Activated T-cell treated with anti-CD3 and anti-CD28 coated beads for 48 hours (primary cell): ENCODE measurements at places on chromosomes 3 and 15.

- DNase-seq: no peak
Measured at GRCh38 chr3:107600780-107601179, 78.0 kb downstream of the BBX start.

- no peak for DNase-seq
Measured at GRCh38 chr3:193207290-193208273, 33.4 kb upstream of the PLAAT1 start.

DNA sequence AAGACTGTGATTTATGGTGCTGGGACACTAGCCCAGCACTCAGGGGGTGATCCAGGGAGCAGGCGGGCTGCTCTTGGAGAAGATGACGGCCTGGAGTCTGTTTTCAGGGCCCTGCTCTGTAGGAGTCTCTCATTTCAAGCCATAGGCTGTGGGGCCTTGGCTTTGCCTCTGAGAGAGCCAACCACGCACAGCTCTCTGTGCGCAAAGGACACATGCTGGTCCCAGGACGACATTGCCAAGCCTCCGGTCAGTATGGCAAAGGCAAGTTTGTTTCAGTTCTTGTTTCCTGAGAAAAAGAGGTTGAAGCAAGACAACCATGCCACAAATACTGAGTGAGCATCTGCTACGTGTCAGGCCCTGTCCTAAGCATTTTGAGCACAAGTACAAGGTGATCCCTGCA, 197.1 kb downstream of the EPHB1 start:
- DNase-seq: no peak

GRCh38 chr3:31890007-31890406, 91.1 kb downstream of the OSBPL10 start:
- no peak for DNase-seq

DNA sequence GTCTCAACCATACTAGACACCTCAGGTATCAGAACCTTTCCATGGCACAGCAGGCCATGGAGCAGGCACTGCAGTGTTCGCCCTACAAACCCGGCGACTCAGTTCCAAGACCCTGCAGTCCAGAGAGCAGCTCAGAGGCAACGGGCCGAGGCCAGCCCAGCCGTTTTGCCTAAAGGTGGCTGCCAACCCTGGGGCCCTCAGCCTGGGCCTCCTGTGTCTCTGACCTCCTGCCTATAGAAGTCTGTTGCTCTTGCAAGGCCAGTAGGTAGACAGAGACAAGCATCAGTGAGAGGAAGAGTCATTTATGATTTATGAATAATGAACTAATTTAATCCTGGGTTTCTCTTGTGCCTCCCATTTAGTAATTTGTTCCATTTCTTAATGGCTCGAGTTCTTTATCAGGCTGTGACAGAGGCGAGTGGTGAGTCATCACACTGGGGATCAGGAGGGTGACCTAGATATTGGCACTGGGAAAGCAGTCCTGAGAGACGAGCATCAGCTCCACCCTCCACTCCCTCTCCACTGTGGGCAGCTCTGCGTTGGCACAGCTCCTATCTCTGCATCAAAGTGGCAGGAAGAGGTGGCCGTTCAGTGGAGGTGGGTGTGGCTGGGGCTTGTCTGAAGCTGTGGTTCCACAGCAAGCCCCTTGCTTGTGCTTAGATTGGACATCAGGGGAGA, 79.8 kb downstream of the ABHD5 start:
- no peak for DNase-seq

- no peak for DNase-seq
Measured at GRCh38 chr15:70742928-70743327, 20.4 kb downstream of the UACA start.

DNA sequence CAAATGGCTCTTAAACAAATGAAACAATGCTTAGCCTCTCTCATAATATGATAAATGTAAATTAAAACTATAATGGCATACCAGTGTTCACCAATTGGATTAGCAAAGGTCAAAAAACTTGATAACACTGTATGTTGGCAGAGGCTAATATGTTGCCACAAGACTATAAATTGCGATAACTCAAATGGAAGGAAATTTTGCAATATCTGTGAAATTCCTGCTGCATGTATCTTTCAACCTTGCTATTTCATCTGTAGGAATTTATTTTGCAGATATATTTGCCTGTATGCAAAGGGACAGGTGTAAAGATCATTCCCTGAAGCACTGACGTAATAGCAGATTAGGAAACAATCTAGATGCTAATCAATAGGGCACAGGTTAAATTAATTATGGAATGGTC, 191.4 kb upstream of the EIF1B start:
- no peak for DNase-seq

- no peak for DNase-seq
Measured at GRCh38 chr3:45558431-45558830, 36.1 kb upstream of the LIMD1 start.

DNA sequence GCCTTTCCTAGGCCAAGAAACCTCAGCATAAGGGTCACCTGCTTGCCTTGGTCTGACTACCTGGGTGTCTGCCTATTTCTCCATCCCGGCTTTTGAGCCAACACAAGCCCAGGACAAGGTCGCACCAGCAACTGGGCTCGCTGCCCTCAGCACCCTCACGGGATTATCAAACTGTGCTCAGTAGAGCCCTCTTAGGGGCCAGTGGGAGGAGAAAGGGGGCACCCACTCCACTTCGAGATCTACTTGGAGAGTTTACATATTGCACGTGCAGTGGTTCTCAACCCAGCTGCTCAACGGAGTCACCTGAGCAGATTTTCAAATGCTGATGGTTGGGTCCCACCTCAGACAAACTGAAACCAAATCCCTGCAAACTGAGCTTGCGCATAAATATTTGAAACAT, 31.1 kb downstream of the TSPAN3 start:
- DNase-seq: no peak

GRCh38 chr3:194508491-194509453, 22.0 kb upstream of the ATP13A3 start:
- DNase-seq: no peak

DNA sequence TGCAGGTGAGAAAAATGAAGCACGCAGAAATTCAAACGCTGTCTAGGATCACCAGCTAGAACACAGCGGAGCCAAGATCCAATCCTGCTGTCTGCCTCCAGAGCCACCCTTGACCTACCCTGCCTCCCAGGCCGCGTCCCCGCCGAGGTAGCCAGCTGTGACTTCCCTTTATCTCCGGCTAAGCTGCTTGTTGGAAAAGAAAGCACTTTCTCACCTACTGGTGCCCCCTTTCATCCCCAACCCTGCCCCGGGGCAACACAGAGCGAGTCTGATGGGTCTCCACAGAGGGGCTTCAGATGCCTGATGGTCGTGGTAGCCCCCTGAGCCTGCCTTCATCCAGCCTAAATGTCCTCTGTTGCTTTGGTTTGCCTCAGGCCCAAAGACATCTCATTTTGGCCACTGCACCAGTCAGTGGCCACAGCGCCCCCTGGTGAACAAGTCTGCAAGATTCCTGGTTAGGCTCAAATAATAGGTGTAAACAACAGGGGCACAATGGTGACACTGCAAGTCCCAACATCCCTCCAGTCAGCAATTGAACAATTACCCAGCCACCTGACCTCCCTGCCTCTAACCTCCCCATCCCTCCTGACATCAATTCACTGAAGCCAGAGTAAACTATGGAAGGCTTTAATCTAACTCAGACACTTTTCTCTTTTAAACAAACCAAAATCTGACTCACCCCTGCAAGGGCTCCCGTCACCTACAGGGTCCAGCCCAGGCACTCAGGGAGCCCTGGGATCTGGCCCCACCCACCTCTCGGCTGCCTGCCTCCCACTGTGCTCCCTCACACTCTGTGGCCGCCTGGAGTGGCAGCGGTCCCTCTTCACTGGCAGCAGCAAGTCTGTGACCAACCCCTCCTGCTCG, 27.3 kb upstream of the BCL2L10 start:
- DNase-seq: peak; percentile 63

DNA sequence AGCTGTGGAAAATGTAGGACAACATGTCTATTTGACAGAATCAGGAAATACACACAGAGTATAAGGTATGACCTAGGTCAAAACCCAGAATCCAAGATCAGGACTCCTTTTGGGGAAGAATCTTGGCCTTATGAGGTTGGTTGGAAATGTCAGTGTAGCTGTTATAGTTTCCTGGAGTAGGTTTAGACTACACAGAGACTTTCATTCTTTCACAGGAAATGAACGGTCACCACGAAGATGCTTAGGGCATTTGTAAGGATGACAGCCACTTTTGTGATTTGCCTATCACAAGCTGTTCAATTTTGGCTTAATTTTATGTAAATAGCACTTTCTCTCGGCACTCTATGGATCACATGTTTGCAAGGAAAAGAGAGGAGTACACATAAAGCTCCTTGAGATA, 18.6 kb upstream of the ZBTB20 start:
- DNase-seq: no peak

GRCh38 chr3:184350618-184351017, 10.8 kb downstream of the CLCN2 start:
- DNase-seq: no peak

DNA sequence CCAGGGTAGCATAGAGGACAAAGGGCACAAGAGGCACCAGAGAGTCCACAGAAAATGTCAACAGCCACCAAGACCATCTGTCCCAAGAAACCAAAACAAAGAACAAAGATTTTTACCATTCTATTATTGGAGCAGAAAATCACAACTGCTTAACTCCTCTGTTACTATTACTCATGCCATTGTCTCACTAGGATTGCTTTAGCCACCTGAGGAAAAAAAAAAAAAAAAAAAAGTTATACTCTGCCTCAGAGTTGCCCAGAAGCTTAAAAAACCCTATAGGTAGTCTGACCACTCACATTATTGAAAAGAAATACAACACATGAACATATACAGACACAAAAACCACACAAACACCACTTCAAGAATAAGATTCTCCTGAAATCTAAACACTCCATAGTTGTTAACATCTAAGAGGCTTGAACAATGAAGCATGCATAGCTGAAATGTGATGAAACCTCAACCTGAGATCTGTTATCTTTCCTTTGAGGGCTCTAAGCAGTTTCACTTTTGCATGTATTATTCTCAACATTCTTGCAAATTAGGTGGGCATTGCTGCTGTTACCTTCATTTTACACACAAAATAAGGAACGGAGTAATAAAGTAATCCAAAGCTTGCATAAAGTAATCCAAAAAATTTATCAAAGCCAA, 85.4 kb downstream of the IGSF11 start:
- DNase-seq: no peak

DNA sequence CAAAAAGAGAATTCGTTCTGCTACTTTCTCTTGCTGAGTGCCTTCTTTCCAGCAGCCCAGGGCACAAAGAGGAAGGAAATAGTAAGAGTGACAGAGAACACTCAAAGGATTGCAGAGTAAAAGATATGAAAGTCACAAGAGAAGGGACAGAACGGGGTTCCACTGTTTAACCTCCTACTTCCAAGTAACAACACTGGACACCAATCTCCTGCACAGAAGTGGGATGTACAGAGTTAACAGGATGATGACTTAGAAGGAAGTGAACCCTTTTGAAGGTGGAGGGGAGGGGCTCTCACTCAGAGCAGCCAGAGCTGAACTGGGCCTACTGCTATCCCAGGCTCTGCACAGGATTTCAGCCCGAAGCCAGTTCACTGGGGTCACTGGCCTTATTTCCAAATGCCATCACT, 130.1 kb upstream of the PRICKLE2 start:
- no peak for DNase-seq

- no peak for DNase-seq
Measured at GRCh38 chr3:27889745-27890144, 167.6 kb upstream of the EOMES start.

GRCh38 chr3:116821371-116821770, 111.8 kb downstream of the TUSC7 start:
- no peak for DNase-seq

- no peak for DNase-seq
Measured at GRCh38 chr15:80456517-80457492, 52.6 kb downstream of the ARNT2 start.

DNA sequence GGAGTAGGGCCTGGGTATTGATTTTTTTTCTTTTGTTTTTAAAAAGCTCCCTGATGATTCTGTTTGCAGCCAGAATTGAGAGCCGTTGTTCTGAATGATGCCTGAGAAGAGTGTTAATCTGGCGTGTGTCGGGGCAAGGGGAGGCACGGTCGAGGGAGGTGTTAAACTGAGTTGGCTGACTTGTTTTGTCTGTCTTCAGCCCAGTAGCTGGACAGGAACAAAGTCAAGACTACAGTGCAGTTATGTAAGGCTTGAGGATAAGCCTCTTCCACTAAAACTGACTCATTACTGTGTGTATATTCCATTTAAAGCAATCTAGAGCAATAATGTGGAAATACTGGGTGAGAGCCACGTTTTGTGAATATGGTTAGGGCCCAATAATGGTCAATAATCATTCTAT, 119.0 kb upstream of the DLG1 start:
- no peak for DNase-seq

- DNase-seq: no peak
Measured at GRCh38 chr3:194964809-194965208, 279.1 kb downstream of the FAM43A start.

GRCh38 chr3:171994646-171995428, 44.5 kb upstream of the FNDC3B start:
- DNase-seq: no peak

- DNase-seq: no peak
Measured at GRCh38 chr3:32127219-32127826, 20.9 kb downstream of the GPD1L start.

DNA sequence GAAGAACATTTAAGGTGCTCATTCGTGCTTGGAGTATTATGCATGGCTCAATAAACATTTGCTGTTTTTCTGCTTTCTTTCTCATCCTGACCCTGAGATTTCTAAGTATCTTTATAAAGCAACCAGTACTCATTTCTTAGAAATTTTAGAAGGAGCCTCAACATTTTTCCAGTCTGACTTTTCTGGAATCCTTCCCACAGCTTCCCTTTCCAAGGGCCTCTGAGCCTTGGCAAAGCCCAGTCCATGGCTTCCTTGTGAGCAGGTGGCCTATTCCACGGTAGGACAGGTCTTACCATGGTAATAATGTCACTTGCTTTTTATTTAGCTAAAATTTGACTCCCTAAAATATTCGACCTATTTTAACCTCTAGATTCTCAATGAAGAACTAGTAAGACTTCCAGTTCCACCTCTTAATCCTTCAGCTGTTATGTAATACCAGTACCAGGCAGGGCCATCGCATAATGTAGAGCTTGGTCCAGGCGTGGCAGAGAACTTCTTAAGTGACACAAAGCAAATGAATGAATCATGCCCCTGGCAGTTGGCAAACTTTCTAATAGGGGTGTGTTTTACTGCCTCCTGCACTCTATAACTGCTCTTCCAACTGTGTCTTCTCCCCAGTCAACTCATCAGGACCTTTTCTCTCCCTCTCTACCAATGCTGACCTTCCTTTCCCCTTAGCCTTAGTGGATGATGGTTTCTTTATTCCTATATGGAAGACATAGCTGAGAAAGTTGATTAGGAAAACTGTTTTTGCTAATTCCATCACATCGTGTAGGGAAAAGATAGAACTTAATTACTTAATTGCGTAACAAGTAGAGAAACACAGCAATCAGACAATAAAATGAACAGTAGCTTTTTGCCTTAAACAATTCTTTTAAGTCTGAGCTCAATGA, 894 bp upstream of the TM4SF4 start:
- DNase-seq: no peak
